ENCODE measurements at places on chromosomes 4 and X.

DNA sequence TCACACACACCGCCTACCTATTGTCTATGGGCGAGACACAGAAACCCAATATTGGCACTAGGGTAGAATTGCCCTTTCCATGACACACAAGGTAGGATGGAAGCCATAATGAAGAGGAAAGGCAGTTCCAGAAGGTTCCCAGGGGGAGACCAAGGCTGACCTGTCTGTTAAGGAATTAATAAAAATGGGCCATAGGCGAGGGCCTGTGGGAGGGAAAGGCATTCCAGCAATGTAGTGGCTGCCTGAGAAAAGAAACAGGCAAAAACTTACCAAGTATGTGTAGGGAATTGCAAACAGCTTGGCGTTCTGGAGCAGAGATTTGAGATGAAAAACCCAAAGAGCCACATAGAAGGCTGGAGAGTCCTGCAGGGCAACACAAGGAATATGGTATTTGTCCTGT is 19.1 kb downstream of the MAGED2 start:
- no peak for DNase-seq

GRCh38 chrX:104315555-104315954 is 60.8 kb upstream of the ESX1 start:
- no peak for DNase-seq

- DNase-seq: no peak
Observed at GRCh38 chr4:84258905-84259830, 239.9 kb downstream of the NKX6-1 start.

DNA sequence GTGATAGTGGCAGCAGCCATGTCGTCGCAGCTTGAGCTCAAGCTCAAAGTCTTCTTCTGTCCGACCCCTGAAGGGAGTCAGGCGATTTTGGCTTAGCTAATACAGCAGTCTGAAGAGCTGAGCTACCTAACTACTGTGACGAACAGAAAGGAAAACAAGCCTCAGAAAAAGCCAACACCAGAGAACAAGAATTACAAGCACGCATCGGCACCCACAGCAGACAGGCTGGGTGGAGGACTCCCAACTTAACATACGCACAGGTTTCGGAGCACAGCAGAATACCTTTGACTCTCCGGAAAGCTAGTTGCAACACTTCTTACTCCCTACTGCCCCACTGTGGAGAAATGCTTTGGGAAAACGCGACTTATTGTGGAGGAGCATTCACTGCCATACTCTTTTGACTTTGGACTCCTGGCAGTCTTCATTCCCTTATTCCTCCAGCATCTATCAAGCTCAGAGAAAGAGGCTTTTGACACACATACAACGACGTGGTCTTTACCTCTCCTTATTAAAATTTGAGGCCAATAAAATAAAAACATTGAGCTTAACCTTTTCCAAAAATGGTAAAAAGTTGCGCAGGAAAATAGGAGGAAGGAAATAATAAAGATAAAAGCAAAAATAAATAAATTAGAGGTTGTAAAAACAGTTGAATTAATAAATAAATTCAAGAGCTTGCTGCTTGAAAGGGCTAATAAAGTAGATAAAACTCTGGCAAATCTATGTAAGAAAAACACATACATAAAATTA is 41.3 kb upstream of the GPC3 start:
- no peak for DNase-seq

DNA sequence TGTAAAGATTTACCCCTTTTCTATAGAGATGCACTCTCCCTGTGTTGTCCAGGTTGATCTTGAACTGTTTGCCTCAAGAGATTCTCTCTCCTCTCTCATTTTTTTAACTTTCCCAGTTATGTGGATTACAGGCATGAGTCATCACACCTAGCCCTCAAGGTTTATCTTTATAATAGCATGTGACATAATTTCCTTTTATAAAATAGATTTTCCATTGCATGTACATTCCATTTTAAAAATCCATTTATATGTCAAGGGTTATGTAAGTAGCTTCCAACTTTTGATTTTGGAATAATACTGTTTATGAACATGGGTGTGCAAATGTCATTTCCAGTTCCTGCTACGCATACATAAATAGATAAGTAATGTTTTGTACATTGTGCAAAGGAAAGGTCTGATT is 20.6 kb downstream of the ZNF721 start:
- no peak for DNase-seq

DNA sequence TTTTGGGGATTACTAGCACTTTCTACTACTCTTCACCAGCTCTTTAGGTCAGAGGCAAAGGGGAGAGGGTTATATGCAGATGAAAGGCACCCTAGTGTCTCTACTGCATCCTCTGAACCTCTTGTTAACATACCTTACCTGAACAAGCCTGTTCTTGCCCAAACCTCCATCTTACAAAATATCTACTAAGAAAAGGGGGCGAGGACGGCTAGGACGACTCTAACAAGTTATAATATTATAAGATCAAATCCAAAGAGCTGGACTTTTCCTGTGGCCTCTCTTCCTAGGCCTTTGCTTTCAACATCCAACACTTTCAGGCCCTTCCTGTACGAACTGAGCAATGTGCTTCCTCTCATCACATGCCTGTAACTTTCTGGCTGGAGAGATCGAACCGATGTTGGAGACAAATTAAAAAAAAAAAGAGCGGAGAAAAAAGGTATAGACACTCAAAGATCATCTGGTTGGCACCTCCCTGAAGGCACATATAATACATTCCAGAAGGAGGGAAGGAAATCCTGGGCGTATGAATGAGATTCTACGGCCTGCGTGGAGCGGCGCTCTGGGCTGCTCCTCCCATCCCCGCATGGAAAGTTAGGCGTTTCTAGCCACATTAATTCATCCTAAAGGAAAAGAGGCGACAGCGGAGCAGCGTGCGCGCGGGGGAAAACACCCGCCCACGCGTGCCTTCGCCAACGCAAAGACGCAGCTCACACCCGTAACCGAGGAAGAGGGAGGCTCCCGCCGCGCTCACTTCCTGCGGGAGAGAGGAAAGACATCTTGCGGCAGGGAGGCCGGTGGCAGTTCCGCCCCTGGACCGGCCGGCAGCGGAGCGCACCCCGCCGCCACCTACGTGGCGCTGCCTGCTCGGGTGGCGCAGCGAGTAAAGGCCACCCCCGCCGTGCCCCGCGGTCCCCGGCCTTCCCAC is 808 bp downstream of the PRDM5 start:
- DNase-seq: no peak

- no peak for DNase-seq
Observed at GRCh38 chrX:68443155-68443868, 10.0 kb upstream of the OPHN1 start.

DNA sequence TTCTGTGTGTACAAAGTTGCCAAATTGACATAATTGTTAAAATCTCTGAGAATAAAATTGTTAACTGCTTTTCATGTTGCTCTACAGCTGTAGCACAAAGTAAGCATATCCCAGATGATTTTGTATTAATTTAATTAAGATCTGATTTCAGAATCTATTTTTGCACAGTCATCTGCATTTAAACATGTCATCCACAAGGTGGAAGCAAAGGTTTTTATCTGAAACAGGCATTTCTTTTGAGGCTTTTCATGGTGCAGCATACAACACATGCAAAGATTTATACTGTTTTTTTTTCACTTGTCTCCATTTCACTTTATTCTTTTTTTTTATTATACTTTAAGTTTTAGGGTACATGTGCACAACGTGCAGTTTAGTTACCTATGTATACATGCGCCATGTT is 51.2 kb downstream of the GC start:
- DNase-seq: no peak

DNA sequence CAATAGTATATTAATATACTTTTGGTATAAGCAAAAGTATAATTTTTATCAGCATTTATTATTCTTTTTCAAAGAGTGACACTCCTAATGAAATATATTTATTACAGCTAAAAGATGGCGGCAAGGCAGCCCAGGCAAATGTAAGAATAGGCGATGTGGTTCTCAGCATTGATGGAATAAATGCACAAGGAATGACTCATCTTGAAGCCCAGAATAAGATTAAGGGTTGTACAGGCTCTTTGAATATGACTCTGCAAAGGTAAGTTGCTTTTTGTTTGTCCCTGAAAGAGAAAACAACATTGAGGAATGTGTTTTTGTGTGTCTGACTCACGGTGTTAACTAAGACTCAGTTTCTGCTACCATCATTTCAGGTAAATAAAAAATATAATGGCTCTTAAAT is 71.9 kb downstream of the PDLIM5 start:
- DNase-seq: no peak

DNA sequence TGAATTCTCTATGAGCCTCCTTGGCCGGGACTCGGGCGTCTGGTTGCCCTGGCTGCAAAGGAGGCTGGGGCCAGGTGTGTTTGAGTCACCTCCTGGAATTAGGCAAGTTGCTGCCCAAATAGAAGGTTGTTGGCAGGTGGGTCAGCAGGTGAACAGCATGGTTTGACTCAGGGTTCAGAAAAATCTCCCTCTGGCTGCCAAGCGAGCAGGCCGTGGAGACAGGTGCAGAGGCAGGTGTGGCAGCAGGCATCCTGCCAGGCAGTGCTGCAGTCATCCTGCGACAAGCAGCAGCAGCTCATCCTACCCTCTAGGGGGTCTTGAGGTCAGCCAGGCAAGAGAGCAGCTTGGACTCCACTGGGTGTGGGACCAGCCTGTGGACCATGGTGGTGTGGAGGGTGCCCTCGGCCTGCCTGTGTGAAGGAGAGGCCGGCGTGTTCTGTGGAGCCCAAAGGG is 8.2 kb downstream of the MSANTD1 start:
- DNase-seq: no peak

GRCh38 chr4:91990726-91991125 is 313.0 kb upstream of the GRID2 start:
- DNase-seq: no peak

GRCh38 chrX:138939038-138939437 is 227.5 kb upstream of the FGF13 start:
- no peak for DNase-seq

DNA sequence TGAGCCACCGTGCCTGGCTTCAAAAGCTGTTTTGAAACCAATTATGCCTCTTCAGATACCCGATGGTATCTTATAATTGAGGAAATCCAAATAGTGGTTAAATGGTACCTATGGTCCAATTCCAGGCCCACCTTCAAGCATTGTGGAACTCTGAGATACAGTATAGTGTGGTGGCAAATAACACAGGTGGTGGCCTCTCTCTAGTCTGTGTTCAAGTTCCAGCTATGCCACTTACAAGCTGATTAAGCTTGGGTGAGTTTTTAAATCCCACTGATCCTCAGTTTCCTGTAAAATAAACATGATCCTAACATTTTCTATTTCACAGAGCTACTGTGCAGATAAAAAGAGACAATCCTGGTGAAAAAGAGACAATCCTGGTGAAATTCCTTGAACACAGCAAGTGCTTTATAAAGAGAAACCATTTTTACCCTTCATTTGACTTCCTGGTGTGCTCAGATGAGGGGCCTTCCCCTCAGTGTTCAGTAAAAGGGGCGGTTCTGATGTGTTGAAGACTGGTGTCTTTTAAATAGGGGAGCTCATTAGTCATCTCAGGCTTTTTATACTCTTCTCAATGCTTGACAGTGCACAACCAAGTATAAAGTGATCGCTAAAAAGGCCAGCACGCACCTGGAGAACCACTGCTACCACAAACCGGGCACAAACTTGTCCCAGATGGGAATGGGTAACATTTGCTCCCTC is 30.8 kb upstream of the CD40LG start:
- no peak for DNase-seq

DNA sequence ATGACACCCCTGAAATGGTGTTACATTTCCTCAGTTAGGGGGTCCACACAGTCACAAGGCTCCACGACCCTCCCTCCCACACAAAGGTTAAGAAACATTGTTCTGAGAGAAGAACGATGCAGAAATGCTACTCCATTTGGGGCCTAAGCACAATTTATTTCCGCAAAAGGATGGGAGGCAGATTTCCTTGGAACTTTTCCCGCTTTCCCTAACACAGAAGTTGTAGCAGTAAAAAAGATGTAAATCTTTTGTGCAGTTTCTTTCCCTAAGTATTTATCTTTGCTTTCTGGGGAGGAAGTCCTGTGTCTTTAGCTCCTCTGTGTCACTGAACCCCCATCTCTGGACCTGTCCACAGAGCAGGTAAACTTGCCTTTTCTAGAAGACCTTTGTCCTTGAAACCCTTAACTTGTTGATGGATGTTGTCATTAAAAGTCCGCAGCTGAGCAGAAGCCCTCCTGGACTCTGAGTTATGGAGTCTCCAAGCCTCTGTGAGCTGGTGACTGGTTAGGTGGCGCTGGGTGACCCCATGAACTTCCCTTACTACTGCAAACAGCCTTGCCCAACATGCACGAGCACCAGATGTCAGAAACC is 67.2 kb upstream of the SHISA3 start:
- DNase-seq: no peak

GRCh38 chr4:127145006-127145540 is 487.7 kb upstream of the INTU start:
- DNase-seq: no peak

- DNase-seq: no peak
Observed at GRCh38 chrX:11056322-11057176, 54.6 kb upstream of the HCCS start.

DNA sequence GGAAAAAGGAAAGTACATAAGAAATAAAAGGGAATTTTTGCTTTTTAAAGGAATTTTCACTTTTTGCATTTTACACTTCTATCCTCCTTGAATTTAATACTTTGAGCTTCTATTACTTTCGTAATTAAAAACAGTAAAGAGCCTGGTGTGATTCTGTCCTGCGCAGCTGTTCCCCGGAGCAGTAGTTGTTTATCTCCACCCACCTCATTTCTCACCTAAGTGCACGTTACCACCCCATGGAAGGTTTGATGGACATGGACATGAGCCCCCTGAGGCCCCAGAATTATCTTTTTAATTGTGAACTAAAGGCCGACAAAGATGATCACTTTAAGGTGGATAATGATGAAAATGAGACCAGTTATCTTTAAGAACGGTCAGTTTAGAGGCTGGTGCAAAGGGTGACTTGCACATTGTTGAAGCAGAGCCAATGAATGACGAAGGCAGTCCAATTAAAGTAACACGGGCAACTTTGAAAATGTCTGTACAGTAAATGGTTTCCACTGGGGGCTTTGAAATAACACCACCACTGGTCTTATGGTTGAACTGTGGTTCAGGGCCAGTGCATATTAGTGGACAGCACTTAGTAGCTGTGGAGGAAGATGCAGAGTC is 52.1 kb upstream of the TEX13D start:
- no peak for DNase-seq

DNA sequence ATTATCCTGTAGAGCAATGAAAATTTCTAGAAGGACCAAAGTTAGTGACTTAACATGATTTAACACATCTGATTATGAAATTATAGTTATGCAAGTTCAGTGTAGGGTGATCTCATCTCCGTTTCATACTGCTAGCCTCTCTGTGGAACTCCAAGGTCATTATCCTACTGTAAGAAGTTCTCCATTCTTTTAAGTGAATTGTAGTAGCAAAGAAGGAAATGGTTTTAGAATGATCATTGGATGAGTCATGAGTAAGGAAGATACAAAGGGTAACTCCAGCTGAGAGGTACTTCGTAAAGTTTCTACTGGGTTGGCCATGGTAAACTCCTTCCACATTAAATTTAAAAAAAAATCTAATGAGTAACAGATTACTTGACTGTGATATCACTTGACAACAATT is 215.0 kb upstream of the GIMD1 start:
- no peak for DNase-seq

DNA sequence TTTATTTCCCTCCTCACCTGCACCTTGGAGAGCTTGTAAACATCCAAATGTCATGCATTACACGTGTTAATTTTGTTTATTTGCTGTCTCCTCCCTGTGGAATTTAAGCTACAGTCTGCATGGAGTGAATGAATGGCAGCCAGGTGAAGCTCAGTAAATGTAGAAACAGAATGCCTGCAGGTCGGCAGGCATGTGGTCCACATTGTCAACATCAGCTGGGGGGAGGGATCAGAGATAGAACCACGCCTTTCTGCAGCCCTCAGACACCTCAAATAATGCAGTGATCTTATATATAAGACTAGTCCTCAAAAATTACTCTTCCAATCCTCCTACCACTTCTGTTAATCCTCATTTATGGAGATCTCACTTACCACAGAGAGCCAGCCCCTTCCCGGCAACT is 131.2 kb upstream of the KIT start:
- no peak for DNase-seq

Data from DMS 273 treated with DMSO at 0.1 percent for 48 hours (cell line).